ENCODE measurements at places on chromosomes 5 and 9. TPM values are rescaled to one million over a fixed set of nuclear protein-coding genes. Genes with fewer than 3 reads are reported as not detected.

Gene DENND4C
- 72.6 TPM for total RNA-seq

DNA sequence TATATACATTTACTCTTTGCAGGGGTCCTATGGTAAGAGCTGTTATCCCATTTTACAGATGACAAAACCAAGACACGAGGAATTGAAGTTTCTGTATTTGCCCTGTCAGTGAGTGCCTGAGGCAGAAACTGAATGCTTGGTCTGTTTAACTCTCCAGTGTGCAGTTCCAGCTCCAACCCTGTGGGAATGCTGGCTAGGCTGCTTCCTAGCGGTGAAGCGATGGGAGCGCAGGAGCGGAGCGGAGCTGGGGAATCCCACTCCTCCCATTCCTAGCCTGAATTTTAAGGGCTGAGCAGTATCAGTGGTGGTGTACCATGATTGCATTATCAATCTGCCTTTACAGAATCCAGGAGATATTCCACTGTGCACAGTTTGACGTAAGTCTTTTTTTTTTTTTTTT lies 202.3 kb downstream of the LRRC70 start:
- H3K36me3 ChIP-seq = no peaks in the 10 kb centered on the region
- H3K4me1 ChIP-seq = peaks cover 6% of the 10 kb centered on the region
- H3K27ac ChIP-seq = no peak overlapping the region
- DNase-seq = no peak
- H3K4me3 ChIP-seq = no peak overlapping the region

GRCh38 chr9:133121915-133122550 lies 993 bp upstream of the RALGDS start:
- H3K36me3 ChIP-seq = no peaks in the 10 kb centered on the region
- no peak for DNase-seq
- H3K4me1 ChIP-seq = peaks cover 76% of the 10 kb centered on the region
- no peaks in the 10 kb centered on the region for H3K27me3 ChIP-seq
- peak overlapping the region; percentile 95 for H3K27ac ChIP-seq

DNA sequence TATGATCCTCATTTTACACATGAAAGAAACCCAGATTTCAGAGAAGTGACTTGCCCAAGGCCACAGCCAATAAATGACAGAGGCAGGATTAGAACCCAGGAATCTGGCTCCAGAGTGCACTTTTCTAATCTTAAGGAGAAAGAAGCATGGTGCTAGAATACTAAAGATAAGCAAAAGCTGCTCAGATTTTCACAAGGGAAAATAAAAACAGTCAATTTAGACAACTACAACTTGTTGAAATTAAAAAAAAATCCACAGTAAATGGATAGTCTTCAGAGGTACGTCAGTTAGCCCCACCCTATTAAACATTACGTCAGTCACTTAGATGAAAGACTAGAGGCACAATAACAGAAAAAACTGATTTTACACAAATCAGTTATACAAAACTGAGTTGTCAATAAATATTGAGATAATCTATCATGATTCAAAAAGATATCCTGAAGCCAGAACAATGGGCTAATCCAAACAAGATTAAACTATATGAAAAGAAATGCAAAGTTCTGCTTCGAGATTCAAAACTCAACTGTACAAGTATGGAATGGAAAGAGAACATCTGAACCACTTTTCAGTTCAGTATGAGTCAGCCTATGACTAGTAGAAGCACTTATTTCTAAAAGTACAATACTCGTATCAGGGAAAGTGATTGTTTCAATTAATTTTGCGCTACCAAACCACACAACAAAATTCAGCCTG lies 9.3 kb downstream of the TMEM245 start:
- no peak for DNase-seq
- peaks cover 80% of the 10 kb centered on the region for H3K4me1 ChIP-seq
- H3K27me3 ChIP-seq = no peaks in the 10 kb centered on the region

DNA sequence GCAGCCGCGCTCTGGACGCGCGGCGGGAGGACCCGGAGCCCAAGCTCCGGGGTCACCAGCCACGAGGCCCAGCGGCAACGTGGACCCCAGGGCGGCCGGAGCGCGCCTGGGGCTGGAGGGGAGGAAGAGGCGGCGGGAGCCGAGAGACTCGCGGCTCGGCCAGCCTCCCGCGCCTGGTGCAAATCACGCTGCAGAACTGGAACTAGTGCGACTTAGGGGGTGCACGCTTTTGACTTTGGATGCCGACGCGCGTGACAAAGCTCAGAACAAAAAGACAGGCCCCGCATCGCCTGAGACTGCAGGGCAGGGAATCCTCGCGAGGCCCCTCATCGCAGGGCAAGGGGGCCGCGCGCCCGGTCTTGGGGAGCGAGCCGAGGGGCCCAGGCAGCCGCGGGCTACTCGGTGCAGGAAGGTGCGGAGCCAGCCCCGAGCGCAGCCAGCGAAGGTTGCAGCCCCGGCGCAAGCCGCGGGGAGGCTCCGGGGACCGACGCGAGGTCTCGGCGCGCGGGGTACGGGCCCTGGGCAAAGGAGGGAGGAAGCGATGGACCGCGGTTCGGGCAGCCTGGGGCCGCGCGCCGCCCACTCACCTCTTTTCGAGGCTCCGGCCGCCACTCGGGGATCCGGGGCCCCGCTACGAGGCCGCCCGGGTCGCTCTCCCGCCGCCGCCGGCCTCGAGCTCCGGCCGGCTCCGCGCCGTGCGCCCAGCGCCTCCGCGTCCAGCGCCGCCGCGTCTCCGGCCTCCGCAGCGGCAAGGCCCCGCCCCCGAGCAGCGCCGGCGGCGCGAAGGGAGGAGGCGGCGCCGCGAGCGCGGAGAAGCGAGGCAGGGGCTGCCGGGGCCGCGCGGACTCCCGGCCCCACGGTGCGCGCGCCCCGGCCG lies at the start of gene GOLM1:
Gene GOLM1 (minus strand): TSS at position 735 of the 877 bp plus-strand sequence. CDS start 20,238 bp downstream, outside the sequence.
- peak within 1 kb of the TSS; percentile 22 for H3K27ac ChIP-seq
- DNase-seq = no peak
- H3K4me1 ChIP-seq = peaks cover 10% of the 10 kb centered on the region
- H3K4me3 ChIP-seq = peak within 1 kb of the TSS; percentile 90
- H3K27me3 ChIP-seq = peaks cover 25% of the 10 kb centered on the region
- no peaks in the 10 kb centered on the region for H3K36me3 ChIP-seq

Gene IL9
- total RNA-seq = not detected

- peaks cover 29% of the 10 kb centered on the region for H3K36me3 ChIP-seq
- peaks cover 12% of the 10 kb centered on the region for H3K4me1 ChIP-seq
- no peak for DNase-seq
These were observed 17.2 kb downstream of the SGTB start for GRCh38 chr5:65704621-65705239.

Gene MTAP
- total RNA-seq = 46.0 TPM

DNA sequence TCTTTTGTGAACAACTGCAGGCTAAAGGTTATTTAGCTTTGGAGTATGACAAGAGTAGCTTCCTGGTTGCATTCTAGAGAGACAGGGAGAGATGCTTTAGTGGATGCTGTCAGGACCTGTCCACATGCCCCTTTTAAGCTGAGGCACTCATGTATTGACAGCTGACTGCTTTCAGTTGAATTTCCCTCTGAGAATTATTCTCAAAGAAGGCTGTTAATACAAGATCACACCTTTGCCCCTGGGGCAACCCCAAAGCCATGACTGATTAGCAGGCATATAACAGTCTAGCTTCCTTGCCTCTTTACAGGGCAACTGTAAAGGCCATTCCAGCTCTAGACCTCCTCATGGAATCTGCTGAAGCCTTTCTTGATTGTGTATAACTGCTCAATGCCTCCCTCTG lies 117.6 kb upstream of the ATP10B start:
- H3K27me3 ChIP-seq = peaks cover 2% of the 10 kb centered on the region
- no peaks in the 10 kb centered on the region for H3K4me1 ChIP-seq

Gene DMRTA1
- total RNA-seq = not detected

Gene ACSL6
- total RNA-seq = 40.0 TPM

Gene ZNF366
- not detected for total RNA-seq

Gene PCDHB6
- total RNA-seq = not detected

DNA sequence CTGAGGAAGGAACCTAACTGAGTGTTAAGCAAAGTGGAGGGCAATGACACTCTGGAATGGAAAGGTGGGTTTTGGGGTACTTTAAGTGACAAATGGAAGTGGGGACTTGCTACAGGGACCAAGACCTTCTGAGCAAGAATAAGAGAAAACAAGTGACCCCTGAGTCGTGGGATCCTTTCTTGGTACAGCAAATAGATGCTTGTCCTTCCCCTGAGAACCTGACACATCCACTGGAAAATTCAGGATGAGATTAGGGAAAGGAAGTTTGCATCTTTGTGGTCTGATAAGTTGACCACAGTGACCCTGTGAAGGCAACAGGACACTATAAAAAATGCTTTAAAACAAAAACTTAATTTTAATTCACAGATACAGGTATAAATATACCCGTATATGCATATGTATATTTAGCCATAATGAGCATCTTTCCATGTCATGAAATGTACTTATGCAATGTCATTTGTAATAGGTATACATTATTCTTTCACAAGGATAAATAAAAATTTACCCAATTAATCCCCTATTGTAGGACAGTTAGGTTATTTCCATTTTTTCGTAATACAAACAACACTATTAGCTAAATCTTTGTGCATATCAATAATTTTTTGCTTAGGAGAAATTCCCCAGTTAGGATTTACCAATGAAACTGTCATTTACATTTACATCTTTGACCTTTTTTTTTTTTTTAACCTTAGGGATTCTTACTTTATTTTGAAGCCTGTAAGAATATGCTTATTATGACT lies 2.0 kb upstream of the IRF1 start:
- peak overlapping the region; percentile 96 for H3K27ac ChIP-seq

Gene SLIT3
- not detected for total RNA-seq

Gene GPR151
- not detected for total RNA-seq

GRCh38 chr5:179345433-179346321 lies at the start of gene ADAMTS2:
Gene ADAMTS2 (minus strand): TSS chr5:179345461. CDS start chr5:179345328, 133 bp downstream.
- peak within 1 kb of the TSS; percentile 52 for H3K4me3 ChIP-seq
- peaks cover 63% of the 10 kb centered on the region for H3K27me3 ChIP-seq
- no peak within 1 kb of the TSS for H3K27ac ChIP-seq
- peaks cover 7% of the 10 kb centered on the region for H3K4me1 ChIP-seq

GRCh38 chr9:37295796-37296195 lies 126.7 kb upstream of the GRHPR start:
- no peak overlapping the region for H3K27ac ChIP-seq
- DNase-seq = no peak
- H3K36me3 ChIP-seq = no peaks in the 10 kb centered on the region
- no peaks in the 10 kb centered on the region for H3K27me3 ChIP-seq

Gene SLC34A3
- total RNA-seq = not detected

- no peak overlapping the region for H3K27ac ChIP-seq
- no peak overlapping the region for H3K4me3 ChIP-seq
- DNase-seq = no peak
- H3K4me1 ChIP-seq = peaks cover 1% of the 10 kb centered on the region
- H3K27me3 ChIP-seq = no peaks in the 10 kb centered on the region
These were observed 18.8 kb downstream of the SRD5A1 start for GRCh38 chr5:6652025-6652424.

Gene CFAP90
- not detected for total RNA-seq

Gene STPG3
- not detected for total RNA-seq

- DNase-seq = no peak
- H3K27ac ChIP-seq = no peak overlapping the region
- peak overlapping the region; percentile 90 for H3K4me3 ChIP-seq
- H3K4me1 ChIP-seq = peaks cover 61% of the 10 kb centered on the region
These were observed 2.6 kb downstream of the EBF1 start for GRCh38 chr5:159096924-159097783.

GRCh38 chr9:135308821-135309762 lies 170.5 kb upstream of the PPP1R26 start:
- H3K27me3 ChIP-seq = peaks cover 19% of the 10 kb centered on the region
- DNase-seq = no peak
- H3K4me1 ChIP-seq = no peaks in the 10 kb centered on the region
- no peak overlapping the region for H3K4me3 ChIP-seq
- no peaks in the 10 kb centered on the region for H3K36me3 ChIP-seq
- no peak overlapping the region for H3K27ac ChIP-seq

Gene HTR4
- not detected for total RNA-seq

Gene SPATA6L
- total RNA-seq = 5.8 TPM

DNA sequence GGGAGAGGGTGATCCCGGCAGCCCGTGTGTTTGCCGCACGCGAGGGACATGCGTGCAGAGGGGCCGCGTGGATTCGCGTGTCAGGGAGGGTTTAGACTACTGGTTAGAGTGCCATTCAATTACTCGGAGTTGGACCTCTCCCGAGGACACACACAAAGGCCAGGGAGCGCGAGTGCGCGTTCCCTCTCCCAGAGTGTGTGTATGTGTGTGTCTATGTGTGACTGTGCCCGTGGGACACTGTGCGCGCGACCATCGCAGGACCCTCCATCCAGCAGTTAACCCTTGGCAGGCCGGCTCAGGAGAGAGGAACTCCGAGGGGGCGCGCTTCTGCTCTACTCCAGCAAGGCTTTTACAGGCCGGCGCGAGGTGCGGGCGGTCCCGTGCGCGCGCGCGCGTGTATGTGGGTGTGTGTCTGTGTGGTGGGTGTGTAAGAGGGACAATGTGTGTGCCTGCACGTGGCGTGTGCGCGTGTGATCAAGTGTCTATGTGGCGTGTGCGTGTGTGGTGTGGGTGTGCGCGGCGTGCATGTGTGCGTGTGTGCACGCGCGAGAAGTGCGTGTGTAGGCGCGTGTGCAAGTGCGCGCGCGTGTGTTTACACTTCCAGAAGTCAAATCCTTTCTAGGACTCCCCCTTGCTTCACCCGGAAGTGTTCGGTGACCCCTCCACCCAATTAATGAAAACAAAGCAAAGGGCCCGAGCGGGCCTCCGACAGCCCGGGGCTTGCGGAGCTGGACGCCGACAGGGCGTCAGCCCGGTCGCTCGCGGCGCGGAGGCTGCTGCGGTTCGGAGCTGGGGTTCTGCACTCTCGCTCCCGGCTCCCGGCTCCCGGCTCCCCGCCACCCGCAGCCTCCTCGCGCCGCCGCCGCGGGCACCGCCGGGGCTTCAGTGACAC lies 75.3 kb upstream of the TBCA start:
- peak overlapping the region; percentile 91 for H3K4me3 ChIP-seq
- H3K4me1 ChIP-seq = peaks cover 25% of the 10 kb centered on the region
- no peaks in the 10 kb centered on the region for H3K36me3 ChIP-seq
- peaks cover 32% of the 10 kb centered on the region for H3K27me3 ChIP-seq

GRCh38 chr5:172795318-172795977 lies 24.5 kb upstream of the DUSP1 start:
- no peaks in the 10 kb centered on the region for H3K36me3 ChIP-seq
- no peak overlapping the region for H3K27ac ChIP-seq
- peaks cover 5% of the 10 kb centered on the region for H3K4me1 ChIP-seq
- no peak overlapping the region for H3K4me3 ChIP-seq

- peaks cover 6% of the 10 kb centered on the region for H3K4me1 ChIP-seq
- H3K27me3 ChIP-seq = peaks cover 59% of the 10 kb centered on the region
- DNase-seq = no peak
- no peak overlapping the region for H3K27ac ChIP-seq
These were observed 4.8 kb upstream of the GFI1B start for GRCh38 chr9:132973713-132974112.

DNA sequence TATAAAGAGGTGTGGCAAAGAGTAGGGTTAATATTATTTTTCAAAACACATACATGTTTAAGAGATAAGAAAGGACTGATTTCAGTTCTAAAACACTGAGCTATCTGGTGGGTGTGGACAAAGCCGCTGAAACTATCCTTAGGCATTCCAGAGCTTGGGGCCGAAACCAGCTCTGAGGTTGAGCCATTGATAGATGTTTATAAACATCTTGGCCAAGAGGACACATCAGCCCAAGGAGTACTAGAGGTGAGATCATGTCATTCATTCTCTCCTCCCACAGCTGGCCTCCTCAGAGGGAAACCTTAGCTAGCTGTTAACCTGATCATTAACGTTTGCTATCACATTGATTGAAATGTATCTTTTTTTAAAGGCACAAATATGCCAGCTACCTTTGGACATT lies 89.9 kb downstream of the NLN start:
- H3K36me3 ChIP-seq = peaks cover 4% of the 10 kb centered on the region
- no peak overlapping the region for H3K4me3 ChIP-seq
- no peaks in the 10 kb centered on the region for H3K27me3 ChIP-seq
- no peak overlapping the region for H3K27ac ChIP-seq

- H3K4me3 ChIP-seq = peak overlapping the region; percentile 73
- no peak for DNase-seq
- H3K36me3 ChIP-seq = no peaks in the 10 kb centered on the region
- H3K4me1 ChIP-seq = peaks cover 75% of the 10 kb centered on the region
- no peaks in the 10 kb centered on the region for H3K27me3 ChIP-seq
These were observed 6.9 kb downstream of the CAMK4 start for GRCh38 chr5:111231119-111231518.

Gene FCN2
- total RNA-seq = not detected
